ENCODE measurements at places on chromosomes 3 and 15.

GRCh38 chr3:161156936-161157335 is 51.8 kb upstream of the B3GALNT1 start:
- no peak for DNase-seq

DNA sequence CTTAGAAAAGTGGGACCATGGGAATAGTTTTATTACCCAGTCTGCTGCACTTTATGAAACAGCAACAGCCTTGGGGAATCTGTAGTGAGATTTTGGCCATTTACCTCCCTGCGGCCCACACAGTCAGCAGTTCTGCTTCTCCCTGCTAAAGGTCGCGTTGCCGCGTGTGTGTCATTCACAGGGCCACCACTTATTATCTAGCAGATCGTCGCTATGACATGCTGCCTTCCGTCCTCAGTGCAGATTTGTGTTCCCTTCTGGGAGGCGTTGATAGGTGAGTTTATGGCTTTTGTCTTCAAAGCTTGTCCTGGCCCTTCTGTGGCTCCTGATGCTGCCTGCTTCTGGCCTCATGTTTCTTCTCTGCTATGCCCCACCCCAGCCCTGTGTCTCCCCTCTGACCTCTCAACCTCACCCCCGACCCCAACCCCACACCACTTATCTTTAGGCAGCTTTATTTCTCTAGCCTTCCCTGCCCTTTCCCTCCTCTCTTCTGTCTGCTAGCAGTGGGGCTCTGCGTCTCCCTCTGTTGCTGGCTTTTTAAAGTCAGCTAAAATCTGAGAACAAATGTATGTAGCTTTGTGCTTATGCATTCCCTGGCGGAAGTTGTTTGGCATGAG is 30.1 kb downstream of the DIS3L start:
- DNase-seq, result no peak

DNA sequence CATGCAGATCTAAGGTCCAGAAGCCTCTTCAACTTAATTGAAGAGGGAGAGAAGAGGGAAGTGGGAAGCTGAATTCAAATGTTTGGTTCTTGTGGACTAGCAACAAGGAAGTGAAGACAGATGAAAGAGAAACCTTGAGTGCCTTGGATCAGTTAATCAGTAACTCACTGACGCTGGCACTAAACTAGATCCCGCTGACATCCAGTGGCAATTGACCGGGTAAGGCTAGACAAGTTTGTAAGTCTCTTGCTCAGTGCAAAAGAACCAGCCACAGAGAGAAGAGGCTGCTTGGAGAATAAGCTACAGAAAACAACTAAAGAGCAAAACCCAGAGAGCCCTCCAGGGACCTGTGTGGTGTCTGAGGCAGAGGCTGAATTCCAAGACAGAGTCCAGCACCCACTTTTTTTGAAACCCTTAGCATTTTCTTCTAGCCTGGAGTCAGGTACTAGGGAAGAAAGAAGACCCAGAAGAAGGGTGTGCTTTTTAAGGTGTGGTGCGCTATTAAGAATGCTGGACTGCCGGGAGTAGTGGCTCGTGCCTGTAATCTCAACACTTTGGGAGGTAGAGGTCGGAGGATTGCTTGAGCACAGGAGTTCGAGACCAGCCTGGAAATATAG is 6.9 kb downstream of the PLCH1 start:
- DNase-seq, result no peak

DNA sequence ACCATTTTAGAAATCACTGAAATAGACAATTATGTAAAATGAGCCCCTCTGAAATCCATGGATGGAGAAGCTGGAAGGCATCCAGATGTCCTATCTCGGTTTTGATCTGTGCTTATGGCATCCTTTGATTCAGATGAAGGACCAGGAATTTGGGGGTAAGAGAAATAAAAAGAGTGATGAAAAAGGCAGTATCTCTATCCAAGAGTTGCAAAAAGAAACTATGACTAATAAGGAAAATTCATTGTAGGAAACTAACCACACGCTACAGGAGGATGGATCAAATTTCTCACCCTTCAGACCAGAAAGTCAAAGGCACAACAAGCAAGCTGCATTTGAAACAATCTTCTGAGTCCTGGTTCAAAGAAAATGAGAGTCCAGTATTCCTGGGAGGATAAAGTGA is 34.8 kb downstream of the SRGAP3 start:
- DNase-seq, result no peak

GRCh38 chr15:81068516-81068915 is 65.6 kb upstream of the CFAP161 start:
- no peak for DNase-seq

DNA sequence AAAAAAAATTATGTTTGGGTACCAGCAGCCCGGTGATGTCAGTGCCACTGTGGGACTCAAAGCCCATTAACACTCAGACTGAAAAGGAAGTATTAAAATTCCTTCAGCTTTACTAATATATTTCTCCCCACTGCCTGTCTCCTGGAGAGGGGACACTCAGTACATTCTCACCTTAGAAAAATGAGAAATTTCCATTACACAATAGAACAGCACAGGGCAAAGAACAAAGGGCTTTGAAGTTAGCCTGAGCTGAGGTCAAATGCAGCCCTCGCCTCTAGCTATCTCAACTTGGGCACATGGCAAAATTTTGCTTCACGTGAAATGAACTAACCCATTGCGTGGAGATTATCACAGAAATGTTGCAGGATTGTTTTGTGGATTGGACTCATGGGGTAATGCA is 80.8 kb downstream of the RARB start:
- no peak for DNase-seq
